Suppressor macrophage (primary cell): ENCODE measurements at places on chromosomes 3 and 15.

- DNase-seq = no peak
Observed at GRCh38 chr3:192880313-192880712, 37.3 kb downstream of the MB21D2 start.

DNA sequence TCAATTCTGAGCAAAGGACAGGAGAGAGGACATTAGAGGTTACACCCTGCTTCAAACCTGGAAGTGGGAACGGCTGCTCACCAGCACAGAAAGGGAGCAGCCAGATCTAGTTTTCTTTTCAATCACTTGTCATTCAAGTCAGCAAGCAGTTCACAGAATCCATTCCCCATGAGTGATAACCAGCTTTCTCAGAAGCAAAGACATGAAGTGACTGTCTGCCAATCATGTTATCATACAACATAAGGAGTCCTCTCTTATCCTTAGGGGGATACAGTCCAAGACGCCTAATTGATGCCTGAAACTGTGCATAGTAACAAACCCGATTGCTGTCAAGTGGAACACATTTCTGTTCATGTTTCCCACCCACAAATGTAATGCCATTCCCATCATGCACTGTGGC, 54.7 kb downstream of the FAM98B start:
- no peak for DNase-seq

DNA sequence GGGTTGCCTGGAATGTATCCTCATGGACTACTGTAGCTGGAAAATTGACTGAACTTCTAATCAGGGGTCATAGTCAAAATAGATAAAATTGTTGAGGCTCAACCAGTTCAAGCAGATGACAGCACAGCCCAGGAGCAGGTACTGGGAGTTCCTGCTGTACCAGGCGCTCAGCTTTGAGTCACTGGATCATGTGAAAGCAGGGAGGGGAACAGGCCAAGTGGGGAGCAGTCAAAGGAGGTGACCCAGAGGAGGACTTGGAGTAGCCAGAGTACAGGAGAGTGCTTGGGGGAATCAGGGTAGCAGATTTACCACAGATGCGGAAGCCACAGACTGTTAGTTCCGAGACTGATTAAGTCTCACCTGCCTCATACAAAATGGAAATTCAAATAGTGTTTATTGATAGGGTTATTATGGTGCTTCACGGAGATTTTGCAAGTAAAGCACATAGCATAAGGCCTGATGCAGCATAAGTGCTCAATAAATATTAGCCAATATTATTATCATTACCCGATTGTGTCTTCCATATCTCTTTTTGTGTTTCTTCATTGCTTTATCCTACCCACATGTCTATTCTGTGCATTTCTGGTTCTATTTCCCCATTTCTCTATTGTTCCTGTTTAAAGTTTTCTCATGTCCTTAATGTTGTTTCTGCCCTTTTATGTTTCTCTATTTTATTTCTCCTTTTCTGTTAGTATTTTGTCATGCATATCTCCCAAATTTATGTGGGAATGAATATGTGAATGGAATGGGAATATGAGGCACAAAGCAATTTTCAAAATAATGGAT, 369.2 kb upstream of the MCTP2 start:
- DNase-seq = peak; percentile 79

- no peak for DNase-seq
Observed at GRCh38 chr3:103410231-103410630, 975.4 kb downstream of the ZPLD1 start.

- DNase-seq = no peak
Observed at GRCh38 chr15:52798529-52799101, 8.5 kb upstream of the ONECUT1 start.

DNA sequence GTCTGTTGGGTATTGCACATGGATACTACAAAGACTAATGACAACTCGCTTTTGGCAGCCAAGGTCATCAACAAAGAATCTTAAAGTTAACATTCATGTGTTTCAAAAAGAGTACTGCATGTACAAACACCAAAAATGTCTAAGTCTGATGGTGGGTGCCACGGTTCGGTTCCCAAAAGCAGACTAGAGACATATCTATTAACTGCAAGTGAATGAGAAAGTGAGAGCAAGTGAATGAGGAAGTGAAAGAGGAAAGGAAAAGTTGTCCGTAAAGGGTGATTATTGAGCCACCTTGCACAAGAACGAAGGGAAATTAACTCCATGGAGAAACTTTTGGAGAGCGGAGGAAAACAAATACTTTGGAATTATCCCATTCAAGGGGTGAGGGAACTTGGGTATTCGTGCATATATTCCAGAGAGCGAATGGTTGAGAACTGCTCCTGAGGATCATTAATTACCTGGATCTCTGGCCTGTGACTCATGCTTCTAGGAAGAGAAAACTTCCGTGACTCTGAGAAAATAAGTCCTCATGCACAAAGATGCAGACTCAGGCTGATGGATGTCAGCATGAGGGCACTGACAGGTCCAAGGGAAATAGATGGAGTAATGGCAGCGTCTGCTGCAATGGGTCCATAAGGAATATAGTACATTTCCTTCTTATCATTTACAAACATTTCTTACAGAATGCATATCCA, 336.5 kb upstream of the TGFBR2 start:
- peak; percentile 74 for DNase-seq

GRCh38 chr15:43776718-43777266, at the start of gene ELL3:
Gene ELL3 (minus strand): TSS chr15:43776966. CDS start chr15:43776901, 65 bp downstream.
- DNase-seq = peak; percentile 79

DNA sequence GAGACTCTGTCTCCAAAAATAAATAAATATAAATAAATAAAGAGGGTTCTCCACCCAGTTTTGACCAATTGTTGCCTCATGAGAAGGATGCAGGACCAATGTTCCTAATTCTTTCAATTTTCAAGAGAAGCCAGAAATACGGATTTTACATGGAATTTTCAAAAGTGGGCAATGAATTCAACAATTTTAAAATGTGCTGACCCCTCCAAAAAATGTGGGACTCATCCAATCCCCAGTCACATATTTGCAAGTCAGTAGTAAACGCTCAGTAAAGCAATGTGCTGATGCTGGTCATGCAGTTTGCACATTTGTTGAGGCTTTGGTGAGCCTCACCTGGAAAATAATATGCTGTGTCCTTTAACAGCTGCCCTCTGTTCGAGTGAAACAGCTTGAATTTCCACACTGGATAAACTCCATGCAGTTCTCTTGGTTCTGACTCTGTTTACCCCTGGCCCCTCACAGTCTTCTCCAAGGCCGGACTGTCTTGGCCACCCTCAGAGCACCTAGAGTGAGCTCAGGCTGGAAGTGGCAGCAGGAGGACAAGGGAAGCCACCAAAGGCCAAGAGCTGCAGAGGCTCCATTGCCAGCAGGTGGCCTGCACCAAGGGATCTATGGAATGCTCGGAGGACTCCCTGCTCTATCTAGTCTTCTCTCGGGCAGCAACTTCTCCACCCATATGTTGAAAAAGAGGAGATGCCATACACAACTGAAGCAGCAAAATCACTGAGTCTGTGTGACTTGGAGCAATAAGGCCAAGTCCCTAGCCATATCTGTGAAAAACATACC, 246.8 kb downstream of the UACA start:
- DNase-seq = no peak

DNA sequence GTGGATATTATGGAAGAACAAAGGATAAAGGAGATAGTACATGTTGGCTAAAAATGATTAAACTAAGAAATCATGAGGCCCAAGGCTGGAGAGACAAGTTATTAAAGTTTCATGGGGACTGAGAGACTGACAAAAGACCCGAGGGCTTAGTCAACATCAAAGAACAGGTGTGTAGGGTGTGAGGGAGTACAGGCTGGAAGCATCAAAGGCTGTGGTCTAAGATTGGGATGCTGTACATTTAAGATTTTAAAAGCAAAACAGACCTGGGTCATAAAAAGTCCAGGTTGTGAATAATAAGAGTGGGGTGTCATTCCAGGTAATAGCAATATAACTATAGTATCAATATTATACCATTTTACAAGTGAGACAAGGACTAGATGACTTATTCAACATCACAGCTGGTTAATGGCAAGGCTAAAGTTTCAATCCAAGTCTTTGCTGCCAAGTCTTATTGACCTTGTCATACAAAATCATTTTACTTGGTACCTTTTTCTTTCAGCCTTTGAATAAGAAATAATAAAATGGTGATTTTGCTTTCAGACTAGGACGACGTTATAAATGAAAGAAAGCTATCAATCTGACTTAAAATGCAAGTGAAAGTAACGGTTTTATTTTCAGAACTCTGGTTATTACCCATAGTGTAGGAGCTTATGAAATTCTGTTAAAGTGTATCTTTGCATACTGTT, 211.6 kb downstream of the TNIK start:
- DNase-seq = no peak

DNA sequence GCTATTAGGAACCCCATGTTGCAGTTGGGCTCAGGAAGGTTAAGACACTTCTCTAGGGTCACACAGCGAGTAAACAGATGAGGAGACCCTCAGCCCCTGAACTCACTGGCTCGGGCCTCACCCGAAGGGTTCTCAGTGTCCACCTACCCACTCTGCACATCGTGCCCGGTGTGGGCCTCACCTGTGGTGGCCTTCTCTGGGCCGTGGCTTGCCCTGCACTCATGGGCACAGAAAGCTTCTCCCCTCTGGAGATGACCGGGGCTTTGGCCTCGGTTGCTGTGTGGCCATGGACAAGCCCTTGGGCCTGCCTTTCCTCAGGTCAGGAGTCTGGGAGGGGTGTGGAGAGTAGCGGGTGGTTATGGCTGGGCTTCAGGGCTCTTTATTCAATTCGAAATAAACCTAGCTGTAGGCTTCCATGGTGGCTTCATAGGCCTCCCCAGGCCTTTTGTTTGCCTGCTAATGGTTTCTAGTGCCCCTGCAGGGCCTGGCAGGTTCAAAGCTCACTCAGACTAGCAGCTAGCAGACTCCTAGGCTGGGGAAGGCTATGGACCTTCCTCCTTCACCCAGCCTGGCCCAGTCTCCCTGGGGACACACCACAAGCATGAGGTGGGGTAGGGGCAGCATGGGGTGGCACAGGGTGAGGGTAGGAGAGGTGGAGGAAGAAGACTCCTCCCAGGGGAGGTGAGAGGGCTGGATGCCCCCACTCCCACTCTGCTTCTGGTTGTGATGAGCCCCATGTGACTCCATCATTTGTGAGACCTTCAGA, 103.1 kb downstream of the LINGO1 start:
- DNase-seq = no peak

GRCh38 chr3:136105044-136105443, 91.1 kb downstream of the MSL2 start:
- DNase-seq = no peak

GRCh38 chr3:120604382-120604781, 8.2 kb downstream of the NDUFB4 start:
- DNase-seq = no peak

GRCh38 chr3:147895509-147895908, 486.3 kb downstream of the ZIC1 start:
- no peak for DNase-seq

DNA sequence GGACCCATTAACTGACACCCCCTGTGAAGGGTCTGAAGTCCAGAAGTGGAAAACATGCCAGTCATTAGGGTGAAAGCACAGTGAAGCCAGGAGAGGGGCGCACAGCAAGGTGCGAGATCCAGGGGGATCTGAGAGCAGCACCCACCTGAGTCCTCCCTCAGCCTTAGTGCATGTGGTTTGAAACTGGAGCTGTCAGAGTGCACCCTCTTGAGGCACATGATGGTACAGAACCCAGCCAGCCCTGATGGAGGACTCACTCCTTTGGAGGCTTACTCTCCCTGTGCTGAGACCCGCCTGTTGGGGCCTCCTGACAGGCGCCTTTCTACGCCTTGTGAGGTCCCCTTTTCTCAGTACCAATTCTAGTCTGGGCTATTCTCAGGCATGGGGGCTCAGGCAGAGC, 77.8 kb downstream of the IL20RB start:
- no peak for DNase-seq

DNA sequence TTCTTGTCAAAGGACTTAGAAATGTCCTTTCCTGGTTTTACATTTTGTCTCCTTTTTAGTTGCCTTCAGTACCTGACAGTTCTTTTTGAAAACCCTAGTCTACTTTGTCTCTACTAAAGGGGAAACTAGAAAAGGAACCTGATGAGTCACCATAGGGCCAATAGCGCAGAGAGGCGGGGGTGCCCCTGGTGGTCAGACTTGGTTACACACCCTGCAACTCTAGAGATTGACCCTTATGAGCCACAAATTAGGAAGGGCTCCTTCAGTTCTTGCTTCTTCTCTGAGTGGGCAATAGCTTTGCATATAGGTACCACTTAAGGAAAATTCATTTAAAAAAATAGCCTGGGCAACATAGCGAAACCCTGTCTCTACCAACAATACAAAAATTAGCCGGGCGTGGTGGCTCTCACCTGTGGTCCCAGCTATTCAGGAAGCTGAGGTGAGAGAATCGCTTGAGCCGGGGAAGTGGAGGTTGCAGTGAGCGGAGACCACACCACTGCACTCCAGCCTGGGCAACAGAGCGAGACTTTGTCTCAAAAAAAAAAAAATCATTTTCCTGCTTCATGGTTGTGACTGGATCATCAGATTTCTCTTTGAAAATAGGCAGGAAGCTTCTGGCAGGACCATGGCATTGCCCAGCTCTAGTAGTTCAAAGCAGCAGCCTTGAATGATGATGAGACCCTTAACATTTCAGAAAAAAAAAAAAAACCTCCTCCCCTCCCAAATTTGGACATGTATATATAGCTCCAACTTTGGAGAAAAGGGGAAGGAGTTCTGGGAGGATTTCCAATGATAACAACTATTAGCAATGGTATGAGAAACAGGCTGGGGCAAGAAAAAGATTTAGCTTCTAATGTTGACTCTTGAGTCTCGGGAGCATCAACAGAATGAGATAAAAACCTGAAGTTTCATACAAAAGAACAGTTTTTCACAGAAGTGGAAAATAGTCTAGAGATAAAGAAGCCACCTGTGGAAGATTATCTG, 45.2 kb upstream of the RASA2 start:
- peak; percentile 92 for DNase-seq

DNA sequence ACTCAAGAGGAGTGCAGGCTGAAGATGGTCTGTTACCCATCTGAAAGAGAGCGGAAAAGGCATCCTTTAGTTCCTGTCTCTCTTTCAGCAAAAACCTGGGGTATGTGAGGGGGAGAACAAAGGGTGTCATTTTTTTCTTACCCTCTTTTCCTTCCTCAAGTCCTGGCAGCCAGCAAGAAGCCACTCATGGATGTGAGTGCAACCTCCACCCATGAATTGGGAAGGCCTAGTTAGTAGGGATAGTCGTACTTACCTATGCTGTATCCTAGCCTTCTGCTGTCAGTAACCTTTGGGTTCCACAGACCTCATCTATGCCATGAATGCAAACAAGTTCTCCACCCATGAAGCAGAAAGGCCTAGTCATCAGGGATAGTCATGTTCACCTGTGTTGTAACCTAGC, 472.8 kb downstream of the ZIC1 start:
- DNase-seq = no peak

DNA sequence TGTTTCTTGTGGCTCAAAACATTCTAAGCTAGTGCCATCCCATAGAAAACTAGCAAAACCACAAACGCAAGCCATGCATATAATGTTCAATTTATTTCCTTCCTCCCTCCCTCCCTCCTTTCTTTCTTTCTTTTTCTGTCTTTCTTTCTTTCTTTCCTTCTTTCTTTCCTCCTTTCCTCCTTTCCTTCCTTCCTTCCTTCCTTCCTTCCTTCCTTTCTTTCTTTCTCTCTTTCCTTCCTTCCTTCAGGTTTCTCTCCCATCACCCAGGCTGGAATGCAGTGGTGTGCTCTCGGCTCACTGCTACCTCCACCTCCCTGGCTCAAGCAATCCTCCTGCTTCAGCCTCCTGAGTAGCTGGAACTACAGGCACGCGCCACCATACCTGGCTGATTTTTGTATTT, 492.8 kb upstream of the PROK2 start:
- no peak for DNase-seq
